Left ventricle myocardium inferior (tissue), 1 donor: ENCODE measurements at places on chromosomes 3 and 15. TPM values are rescaled to one million over a fixed set of nuclear protein-coding genes. Genes with fewer than 3 reads are reported as not detected.

GRCh38 chr3:148962513-148962912 is 28.8 kb upstream of the GYG1 start:
- DNase-seq: no peak

- no peak for DNase-seq
Observed at GRCh38 chr3:116971531-116971930, 262.0 kb downstream of the TUSC7 start.

DNA sequence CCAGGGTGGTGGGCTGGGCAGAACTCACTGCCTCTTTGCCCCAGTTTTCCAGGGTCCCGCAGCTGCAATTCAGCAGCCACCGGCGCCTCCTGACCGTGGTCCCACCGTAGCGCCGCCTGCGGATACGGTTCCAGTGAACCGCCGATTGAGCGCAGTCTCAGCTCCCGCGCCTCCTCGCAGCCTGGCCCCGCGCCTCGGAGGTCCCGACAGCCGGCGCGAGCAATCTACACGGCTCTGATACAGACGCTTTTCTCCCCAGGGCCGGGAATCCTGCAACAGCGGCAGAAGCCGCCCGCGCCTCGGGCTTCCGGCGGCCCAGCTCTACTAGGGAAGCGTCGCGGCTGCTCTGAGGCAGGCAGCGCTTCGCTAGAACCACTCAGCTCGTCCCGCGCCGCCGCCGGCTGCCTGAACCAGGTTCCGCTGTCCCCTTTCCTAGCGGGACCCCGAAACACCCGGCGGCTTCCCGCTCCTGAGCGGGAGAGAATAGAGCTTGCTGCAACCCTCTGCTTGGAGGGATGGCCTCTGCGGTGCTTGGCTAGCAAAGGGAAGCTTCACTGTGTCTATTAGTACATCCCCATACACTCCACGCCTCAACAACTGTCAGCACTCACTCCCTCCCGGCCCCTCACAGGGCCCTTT is 3.1 kb downstream of the FOXL2NB start:
- DNase-seq: no peak

DNA sequence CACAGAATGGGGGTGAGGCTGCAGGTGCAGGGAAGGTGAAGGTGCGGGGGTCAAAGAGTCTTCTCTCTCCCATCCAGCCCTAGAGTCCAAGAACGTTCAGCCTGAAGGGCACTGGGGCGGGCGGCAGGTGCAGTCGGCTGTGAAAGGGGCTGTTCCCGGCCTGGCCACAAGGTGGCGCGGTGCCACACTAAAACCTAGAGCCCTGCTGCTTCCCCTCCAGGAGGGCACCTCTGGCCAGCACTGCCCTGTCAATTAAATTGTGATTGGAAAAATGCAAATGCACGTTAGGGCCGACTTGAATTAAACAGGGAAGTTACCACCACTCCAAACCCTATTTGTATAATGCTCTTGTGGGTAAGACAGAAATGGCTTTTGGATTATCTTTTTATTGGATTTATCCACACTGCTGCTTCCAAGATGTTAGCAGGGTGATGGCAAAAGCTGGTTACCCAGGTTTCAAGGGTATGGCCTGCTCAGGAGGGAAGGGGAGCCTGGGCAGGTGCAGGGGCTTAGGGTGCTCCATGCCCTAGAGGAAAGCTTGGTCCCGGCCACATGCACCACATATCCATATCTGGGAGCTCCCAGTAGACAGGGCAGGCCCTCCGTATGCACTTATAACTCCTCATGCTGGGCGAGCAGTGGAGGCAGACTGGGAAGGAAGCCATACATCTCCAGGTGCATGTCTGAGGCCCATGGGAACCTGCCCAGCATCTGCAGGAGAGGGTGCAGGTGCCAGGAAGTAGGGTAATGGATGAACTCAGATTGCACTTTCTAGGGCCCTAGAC is 119.8 kb downstream of the ADCY5 start:
- DNase-seq: peak; percentile 83

DNA sequence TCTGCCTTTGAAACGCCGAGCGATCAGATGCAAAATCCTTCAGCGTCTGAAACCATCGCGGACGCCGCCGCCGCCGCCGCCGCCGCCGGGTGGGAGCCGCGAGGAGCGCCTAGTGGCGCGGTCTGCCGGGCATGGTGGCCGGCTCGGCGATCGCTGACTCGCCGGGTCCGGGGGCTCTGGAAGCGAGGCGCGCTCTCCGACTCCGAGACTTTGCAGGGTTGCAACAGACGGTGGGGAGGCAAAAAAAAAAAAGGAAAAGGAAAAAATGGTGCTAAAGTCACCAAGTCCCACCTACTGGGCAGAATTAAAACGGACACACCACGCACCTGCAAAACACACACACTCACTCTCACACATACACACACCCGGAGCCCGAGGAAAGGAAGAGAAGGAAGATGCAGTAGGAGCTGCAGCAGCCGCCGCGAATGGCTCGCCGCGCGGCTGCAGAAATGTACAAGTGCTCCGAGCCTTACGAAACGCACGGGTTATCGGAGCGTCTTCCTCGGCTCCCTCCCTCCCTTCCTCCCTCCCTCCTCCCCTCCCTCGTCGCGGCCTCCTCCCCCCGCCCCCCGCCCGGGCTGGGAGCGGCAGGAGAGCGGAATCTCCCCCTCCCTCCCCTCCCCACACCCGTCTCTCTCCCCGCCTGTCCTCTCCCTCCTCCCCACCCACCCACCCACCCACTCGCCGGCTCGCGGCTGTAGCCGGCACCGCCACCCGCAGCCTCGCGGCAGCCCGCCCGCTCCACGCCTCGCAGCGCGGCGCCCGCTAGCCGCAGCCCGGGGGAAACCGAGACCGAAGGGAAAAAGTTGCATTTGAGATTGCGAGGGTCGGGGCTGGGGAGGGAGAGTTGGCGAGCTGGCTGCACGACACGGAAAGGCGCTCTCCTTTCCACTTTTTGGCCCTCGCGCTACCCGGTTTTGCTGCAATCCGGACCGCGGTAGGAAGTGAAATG is at the start of gene NTRK3:
TSS of gene NTRK3 (minus strand) at position 461 of the 952 bp plus-strand sequence. CDS start 586 bp downstream, outside the sequence.
- DNase-seq: no peak

- DNase-seq: peak; percentile 22
Observed at GRCh38 chr15:50876989-50877360, 31.5 kb upstream of the AP4E1 start.

DNA sequence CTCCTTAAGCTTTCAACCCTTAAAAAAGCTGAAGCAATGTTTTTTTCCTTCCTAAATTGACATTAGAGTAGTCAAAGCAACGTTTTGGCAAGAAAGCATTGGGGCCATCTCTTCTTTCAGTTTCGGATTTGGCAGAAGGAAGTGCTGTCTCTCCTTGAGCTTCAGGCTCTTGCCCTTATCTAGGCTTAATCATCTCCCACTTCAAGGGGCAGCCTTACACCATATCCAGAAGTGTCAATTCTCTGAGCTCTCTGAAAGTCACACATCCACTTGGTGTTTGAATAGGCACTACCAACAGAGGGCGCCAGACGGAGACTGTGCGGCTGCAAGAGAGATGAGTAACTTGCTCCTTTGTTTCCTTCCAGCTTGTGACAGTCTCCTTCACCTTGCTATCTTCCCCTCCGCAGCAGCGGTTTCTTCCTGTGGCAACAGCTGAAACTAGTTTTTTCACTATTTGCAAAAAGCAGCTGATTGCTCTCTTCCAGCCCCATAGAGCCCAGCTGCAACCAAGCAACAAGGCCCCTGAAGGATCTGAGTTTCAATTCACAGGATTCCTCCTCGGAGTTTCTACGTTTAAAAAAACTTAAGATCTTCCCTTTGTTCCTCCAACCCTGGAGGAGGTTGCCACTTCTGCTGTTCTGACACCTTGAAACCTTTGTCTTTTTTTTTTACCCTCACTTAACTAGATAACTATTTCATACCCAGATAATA is 147.0 kb upstream of the SLCO3A1 start:
- DNase-seq: peak; percentile 63

DNA sequence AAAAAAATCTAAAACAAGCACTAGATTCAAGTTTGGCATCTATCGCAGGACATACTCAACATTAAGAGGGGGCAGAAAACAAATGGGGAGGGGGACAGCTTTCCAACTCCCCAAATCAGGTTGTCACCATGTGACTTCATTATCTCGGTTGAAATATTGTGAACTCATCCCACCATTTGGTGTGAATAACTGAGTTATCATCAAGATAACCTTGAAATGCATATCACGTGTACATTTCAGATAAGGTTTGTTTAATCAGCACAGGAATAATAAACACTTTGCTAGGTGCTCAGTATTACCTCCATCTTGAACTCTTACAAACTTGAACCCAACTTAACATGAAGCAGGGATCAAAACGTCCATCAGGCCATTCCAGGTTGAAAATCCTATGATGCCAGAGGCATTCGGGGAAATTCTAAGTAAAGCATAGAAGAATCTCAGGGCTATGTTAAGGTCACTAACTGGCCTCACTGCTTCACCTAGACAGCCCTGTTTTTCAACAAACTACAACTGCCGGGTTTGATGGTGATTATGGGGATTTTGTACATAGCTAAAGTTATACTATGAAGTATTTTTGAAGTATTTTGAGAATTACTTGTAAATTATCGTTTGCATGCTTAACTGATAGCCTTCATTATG is 3.0 kb upstream of the ARHGAP31 start:
- no peak for DNase-seq

The WDR72 gene
- total RNA-seq: not detected
